Left hindlimb (tissue), 1 donor: ENCODE measurements at places on chromosomes 12 and 14.

GRCh38 chr14:78240567-78240966 lies 70.4 kb downstream of the NRXN3 start:
- no peak for DNase-seq

GRCh38 chr12:111259231-111259630 lies 109.7 kb downstream of the PHETA1 start:
- no peak for DNase-seq

GRCh38 chr14:54206516-54206915 lies 190.3 kb upstream of the CDKN3 start:
- DNase-seq, result no peak

- no peak for DNase-seq
Measured at GRCh38 chr12:45012749-45013148, 38.1 kb downstream of the DBX2 start.

- DNase-seq, result no peak
Measured at GRCh38 chr12:115206801-115207200, 522.8 kb upstream of the TBX3 start.

- DNase-seq, result no peak
Measured at GRCh38 chr12:124441443-124442194, 125.8 kb downstream of the NCOR2 start.

- no peak for DNase-seq
Measured at GRCh38 chr12:19912991-19913390, 455.3 kb upstream of the PDE3A start.
